ENCODE measurements at places on chromosomes 1 and 21.

GRCh38 chr1:172070055-172070454 lies 228.8 kb downstream of the DNM3 start:
- no peak for DNase-seq

GRCh38 chr21:41786509-41786987 lies 19.7 kb upstream of the RIPK4 start:
- peak; percentile 77 for DNase-seq

DNA sequence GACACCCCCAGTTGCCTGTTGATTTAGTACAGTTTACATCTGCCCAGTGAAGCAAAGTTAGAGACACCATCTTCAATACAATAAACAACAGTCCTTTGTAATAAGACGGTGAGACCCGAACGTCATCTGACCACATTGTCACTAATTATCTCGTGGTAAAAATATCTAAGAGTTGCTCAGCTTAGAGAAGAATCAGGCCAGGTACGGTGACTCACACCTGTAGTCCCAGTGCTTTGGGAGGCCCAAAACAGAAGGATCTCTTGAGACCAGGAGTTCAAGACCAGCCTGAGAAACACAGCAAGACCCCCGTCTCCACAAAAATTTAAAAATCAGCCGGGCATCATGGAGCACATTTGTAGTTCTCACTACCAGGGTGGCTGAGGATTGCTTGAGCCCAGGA lies 53.5 kb downstream of the CD34 start:
- DNase-seq = no peak

GRCh38 chr1:164803366-164803765 lies 244.4 kb downstream of the PBX1 start:
- no peak for DNase-seq

GRCh38 chr1:168428063-168428731 lies 115.6 kb downstream of the XCL2 start:
- DNase-seq = peak; percentile 7

DNA sequence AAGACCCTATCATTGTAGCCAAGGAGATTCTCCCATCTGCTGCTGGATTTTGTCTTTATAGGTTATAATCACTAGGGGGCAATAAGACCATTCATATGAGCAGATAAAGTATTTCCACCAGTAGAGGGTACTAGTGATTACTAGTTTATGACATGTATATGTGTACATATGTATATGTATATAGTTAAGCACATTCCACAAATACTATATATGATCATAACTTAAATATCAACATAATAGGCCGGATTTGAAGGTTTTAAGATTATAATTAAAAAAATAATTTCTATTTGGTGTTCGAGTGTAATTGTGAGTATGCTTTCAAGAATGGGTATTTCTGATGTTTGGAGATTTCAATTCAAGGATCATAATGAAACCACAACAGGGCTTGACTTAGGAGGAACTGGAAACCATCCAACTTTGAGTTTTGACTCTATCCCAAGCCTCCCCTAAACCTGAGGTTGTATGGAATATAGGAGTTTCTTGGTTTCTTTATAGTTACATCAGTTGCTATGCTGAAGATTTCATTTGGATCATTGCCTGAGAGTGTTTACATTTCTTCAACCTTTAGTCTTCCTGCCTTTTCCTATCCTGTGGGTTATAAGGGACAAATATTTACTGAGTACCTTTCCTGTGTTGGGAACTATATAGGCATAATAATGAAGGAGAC lies 16.9 kb downstream of the TCEANC2 start:
- peak; percentile 26 for DNase-seq

- DNase-seq = peak; percentile 96
Observed at GRCh38 chr1:234722904-234723720, 113.1 kb upstream of the IRF2BP2 start.

- no peak for DNase-seq
Observed at GRCh38 chr1:150567341-150567716, 12.1 kb downstream of the MCL1 start.

GRCh38 chr21:36923270-36923669 lies 43.2 kb downstream of the HLCS start:
- no peak for DNase-seq

GRCh38 chr1:18332576-18332975 lies 148.2 kb upstream of the KLHDC7A start:
- DNase-seq = no peak

Measured in foreskin fibroblast (primary cell).